Activated CD8-positive, alpha-beta memory T cell treated with anti-CD3 and anti-CD28 coated beads for 1 hour (primary cell): ENCODE measurements at places on chromosomes 7 and 10.

GRCh38 chr10:88805361-88805760, 2.8 kb downstream of the LIPM start:
- DNase-seq: no peak

- no peak for DNase-seq
These were observed 570 bp downstream of the BMS1 start for GRCh38 chr10:42783181-42783549.

DNA sequence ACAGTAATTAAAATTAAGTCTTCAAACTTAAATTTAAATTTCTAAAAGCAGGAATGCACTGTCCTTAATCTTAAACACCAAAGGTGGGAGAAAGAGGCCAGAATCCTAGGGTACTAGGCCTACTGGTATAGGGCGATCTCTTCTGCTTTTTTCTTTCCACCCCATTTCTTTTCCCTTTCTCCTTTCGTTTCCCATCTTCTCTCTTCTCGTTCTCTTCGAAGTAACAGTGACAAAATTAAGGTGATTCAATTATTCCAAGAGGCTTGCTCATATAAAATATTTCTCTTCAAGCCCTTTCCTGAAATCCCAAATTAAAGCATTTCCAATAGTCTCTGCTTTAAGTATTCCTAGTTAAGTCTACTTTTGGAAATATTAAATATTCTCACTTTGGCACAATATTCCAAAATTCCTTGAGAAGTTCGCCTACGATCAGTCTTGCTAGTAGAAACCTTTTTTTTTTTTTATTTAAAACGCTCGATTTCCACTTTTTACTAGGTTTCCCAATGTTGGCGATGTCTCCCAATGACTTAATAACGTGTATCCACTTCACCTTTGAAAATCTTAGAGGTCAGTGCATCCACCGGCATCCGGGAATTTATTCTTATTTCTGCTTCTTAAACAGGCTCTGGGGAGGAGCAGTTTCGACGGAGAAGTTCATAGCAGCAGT, 765 bp upstream of the LCOR start:
- no peak for DNase-seq

DNA sequence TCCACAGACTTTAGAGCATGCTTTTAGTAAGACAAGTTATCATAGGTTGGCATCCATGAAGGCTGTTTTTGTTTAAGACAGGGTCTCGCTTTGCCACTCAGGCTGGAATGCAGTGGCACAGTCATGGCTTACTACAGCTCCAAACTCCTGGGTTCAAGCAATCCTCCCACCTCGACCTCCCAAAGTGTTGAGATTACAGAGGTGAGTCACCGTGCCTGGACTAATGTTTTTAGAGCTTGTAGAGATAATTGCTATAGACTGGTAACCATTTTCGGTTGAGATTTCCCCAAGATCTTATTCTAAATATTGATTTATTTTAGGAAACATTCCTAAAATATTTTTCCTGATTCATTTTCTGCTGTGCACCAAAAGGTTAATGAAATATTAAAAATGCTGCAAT, 5.4 kb upstream of the ZNF398 start:
- DNase-seq: no peak

DNA sequence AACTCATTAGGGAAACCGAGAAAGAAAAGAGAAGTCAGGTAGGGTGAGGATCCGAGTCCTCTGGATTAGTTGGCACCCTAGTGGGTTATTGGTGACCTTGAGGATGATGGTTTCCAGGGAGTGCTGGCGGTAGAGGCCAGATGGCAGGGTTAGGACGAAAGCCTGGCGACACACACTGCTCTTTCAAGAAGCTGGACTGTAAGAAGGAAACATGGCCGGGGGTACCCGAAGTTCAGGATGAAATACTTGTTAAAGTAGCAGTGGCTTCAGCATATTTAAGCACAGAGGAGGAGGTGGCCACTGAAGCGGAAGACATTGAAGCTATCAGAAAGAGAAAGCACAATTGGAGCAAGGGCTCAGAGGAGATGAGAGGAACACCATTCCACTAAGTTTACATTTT, 224.6 kb downstream of the RELN start:
- no peak for DNase-seq

GRCh38 chr10:35135861-35136260, 9.2 kb downstream of the CREM start:
- no peak for DNase-seq

DNA sequence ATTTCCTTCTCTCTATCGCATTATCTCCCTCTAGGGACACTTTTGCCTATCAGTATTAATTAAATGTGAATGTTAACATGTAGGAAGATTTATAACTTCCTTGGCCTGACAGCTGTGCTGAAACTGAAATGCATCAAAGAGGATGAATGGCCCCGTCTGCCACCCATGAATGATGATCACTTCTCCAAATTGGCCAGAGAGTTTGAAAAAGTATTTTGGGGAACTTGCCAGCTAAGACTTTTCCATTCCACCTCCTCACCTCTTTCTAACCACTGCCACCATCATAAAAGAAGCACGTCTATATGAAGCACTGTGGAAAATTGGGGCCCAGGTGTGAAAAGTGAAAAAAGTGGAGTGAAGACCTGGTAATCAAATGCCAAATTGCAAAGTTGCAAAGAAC, 25.4 kb upstream of the ST8SIA6 start:
- DNase-seq: no peak

DNA sequence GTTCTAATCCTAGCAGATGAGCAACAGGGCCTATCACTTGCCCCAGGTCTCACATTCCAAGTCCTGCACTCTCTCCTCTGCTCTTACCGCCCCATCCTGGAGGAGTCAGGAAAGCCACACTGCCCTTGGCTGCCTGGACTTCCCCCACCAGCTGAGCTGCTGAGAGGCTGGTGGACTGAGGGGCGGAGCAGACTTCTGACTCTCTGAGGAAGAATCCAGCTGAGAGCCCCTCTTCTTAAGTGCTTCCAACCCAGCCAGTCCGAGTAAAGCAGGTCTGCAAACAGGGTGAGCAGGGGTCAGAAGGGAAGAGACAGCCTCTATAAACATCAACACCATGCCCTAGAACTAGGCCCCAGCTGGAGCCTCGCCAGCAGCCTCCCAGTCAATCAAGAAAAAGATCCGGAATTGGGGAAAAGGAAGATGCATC, 92.4 kb upstream of the TMEM72 start:
- no peak for DNase-seq

- DNase-seq: no peak
These were observed 54.4 kb upstream of the ARID5B start for GRCh38 chr10:61847087-61847486.

GRCh38 chr7:7425321-7425720, 110.4 kb downstream of the COL28A1 start:
- DNase-seq: no peak

GRCh38 chr10:71270301-71271220, 48.5 kb upstream of the SLC29A3 start:
- DNase-seq: no peak

- no peak for DNase-seq
These were observed 164.2 kb downstream of the NXPH1 start for GRCh38 chr7:8597565-8597964.

- no peak for DNase-seq
These were observed 17.0 kb downstream of the TMEM130 start for GRCh38 chr7:98852826-98853225.

GRCh38 chr10:119670717-119671116, 19.5 kb downstream of the BAG3 start:
- no peak for DNase-seq

DNA sequence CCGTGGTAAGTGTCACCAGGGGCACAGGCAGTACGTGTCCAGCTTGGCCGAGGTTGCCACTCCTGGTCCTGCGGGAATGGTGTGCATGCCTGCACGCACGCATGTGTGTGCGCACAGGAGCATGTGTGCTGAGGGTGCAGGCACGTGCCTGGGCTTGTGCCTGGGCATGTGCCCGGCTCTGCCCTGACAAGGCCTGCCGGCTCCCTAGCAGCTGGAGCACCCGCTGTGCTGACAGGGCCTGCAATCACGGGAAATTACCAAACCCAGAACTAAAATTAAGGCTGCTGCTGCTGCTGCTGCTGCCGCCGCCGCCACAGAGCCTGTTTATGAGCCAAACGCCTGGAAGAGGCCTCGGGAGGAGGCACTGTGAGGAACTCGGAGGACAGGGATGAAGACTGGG, 28.7 kb downstream of the GHRHR start:
- no peak for DNase-seq

- no peak for DNase-seq
These were observed 311.1 kb upstream of the ADARB2 start for GRCh38 chr10:2048337-2048973.

GRCh38 chr7:134782121-134782623, 2.7 kb downstream of the CALD1 start:
- no peak for DNase-seq

DNA sequence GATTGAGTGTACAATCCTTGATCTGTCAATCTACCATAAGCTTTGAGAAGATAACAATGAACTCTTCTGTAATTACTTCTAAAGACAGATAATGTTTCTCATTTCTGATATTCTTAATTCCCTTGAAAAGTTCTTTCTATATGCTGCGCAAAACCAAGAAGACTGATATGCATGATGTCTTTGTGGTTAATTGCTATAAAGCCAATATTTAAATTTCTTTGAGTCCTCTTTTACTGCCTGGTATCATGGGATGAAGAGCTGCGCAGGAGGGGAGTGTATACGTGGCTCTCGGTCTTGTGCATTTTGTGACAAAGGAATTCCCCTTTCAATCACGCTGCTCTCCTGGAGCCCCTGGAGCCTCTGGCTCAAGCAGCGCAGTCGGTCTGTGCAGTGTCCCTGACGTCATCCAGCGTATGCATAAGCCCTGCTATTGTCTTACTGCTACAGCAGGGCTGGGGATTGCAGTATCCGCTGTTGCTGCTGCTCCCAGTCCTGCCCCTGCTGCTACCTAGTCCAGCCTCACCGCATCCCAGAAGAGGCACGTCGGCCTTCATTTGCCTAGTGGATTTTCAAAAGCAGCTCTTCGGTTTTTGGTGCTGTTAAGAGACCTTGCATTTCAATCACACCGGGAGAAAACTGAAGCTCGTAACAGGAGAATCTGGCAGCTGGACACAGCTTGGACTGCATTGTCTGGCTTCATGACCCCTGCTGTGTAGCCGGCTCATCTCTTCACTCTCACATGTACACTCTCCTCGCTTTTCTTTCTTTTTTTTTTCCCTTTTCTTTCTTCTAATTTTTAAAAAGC, 66.7 kb downstream of the ST7 start:
- DNase-seq: no peak

- DNase-seq: no peak
These were observed 948 bp downstream of the ZNF138 start for GRCh38 chr7:64795176-64795575.

DNA sequence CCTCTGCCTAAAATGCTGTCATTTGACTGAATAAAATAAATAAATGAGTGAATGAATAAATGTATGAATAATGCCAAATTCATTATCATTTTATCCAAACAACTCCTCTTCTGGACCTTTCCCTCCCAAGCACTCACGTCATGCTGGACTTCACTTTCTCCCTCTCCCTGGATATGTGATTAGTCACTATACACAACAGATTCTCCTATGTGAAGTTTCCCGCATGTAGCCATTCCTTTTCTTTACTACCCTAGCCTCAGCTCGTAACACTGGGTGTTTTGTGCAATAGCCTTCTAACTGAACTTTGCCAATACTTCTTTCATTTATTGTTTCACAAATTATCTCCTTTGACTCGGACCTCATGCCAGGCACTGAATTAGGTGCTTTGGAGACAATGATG, 87.6 kb upstream of the IL6 start:
- no peak for DNase-seq

DNA sequence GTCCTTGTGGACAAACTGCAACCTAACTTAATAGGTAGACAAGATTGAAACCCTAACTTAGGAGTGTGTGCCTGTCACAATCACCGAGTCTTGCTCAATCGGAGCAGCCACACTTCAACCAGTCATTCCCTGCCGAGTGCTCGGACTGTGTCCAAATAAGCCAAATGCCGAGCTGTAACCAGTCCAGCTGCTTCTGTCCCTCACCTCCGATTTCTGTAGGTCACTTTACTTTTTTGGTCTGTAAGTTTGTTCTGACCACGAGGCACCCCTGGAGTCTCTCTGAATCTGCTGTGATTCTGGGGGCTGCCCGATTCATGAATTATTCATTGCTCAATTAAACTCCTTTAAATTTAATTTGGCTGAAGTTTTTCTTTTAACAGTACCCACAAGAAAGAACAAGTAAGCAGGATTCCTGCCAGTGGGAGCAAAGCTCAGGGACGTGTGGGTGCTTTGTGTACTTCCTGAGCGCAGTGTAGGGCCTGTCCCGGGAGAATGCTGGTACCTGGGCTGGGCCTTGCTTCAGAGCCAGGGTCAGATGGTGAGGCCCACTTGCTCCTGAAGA, 140.1 kb downstream of the ACTR3B start:
- DNase-seq: no peak

DNA sequence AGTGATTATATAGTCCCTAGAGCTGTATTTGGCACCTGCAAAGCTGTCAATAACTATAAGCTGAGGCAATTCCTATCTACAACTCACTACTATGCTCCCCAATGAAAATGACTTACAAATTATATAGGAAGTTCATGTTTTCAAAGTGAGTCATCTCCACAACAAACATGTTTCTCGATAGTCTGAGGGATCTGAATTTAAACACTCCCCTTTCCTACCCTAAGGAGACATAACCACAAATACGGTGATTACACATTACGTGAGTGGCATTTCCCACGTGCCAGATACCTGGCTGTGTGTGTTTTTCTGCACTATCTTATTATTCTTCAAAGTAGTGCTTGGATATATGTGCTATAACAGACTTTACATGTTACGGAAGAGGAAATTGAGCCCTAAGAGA, 122.5 kb upstream of the C1QL3 start:
- DNase-seq: no peak

GRCh38 chr7:158885624-158886023, 29.3 kb downstream of the DYNC2I1 start:
- DNase-seq: no peak

DNA sequence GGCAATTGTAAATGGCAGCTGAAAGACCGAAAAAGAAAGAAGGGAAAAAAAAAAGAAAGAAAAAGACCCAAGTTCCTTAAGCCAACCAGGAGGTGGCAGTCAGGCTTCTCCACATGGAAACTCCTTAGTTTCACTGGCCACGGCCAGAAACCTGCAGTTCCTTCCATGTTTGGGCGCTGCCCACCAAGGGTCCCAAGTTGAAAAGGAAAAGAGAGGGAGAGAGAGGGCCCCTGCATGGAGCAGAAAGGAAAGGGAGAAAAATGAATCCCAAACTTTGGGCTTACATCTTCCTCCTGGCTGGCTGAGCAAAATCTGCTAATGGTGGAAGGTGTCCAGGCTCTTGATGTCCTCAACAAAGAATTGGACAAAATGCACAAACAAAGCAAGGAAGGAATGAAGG, 31.8 kb upstream of the ABCA13 start:
- DNase-seq: no peak

DNA sequence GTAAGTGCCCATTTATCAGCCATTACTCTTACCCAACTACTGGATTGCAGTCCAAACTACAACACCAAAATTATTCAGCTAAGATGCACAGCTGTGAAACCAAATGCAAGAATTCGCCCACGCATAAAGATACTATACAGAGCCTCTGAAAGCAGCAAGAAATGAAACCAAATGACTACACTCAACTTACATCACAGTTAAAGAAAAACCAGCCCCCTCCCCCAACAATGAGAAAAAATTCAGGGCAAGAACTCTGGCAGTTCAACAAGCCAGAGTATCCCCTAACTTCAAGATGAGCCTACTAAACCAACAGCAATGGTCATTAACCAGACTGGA, 209.1 kb upstream of the VWC2 start:
- DNase-seq: no peak

- no peak for DNase-seq
These were observed 86.3 kb downstream of the PLPP4 start for GRCh38 chr10:120543291-120543690.

- no peak for DNase-seq
These were observed 17.6 kb upstream of the EXOC6 start for GRCh38 chr10:92830478-92831389.
